ENCODE measurements at places on chromosomes 7 and 10. TPM values are rescaled to one million over a fixed set of nuclear protein-coding genes. Genes with fewer than 3 reads are reported as not detected.

The GNA12 gene
- 30.9 TPM for total RNA-seq

The RGS10 gene
- 61.0 TPM for total RNA-seq

The MPP7 gene
- total RNA-seq = 0.34 TPM

The CFAP43 gene
- 0.15 TPM for total RNA-seq

The CHN2 gene
- 2.7 TPM for total RNA-seq

The ZCWPW1 gene
- 0.98 TPM for total RNA-seq

All from mammary microvascular endothelial cell (primary cell).